ENCODE measurements at places on chromosomes 11 and 22.
A peak's percentile ranks its signal among the peaks of the same experiment; 100 is the strongest.

- DNase-seq = no peak
Measured at GRCh38 chr22:43845981-43846380, 16.3 kb downstream of the SULT4A1 start.

GRCh38 chr11:12157241-12157661 lies 46.9 kb downstream of the MICAL2 start:
- DNase-seq = no peak

- no peak for DNase-seq
Measured at GRCh38 chr22:25156736-25157135, 42.9 kb upstream of the CRYBB3 start.

GRCh38 chr11:12606597-12606996 lies 67.6 kb upstream of the TEAD1 start:
- no peak for DNase-seq

- DNase-seq = no peak
Measured at GRCh38 chr11:125329786-125330185, 165.2 kb downstream of the PKNOX2 start.

GRCh38 chr11:94127638-94128037 lies 1.0 kb upstream of the PANX1 start:
- DNase-seq = no peak

DNA sequence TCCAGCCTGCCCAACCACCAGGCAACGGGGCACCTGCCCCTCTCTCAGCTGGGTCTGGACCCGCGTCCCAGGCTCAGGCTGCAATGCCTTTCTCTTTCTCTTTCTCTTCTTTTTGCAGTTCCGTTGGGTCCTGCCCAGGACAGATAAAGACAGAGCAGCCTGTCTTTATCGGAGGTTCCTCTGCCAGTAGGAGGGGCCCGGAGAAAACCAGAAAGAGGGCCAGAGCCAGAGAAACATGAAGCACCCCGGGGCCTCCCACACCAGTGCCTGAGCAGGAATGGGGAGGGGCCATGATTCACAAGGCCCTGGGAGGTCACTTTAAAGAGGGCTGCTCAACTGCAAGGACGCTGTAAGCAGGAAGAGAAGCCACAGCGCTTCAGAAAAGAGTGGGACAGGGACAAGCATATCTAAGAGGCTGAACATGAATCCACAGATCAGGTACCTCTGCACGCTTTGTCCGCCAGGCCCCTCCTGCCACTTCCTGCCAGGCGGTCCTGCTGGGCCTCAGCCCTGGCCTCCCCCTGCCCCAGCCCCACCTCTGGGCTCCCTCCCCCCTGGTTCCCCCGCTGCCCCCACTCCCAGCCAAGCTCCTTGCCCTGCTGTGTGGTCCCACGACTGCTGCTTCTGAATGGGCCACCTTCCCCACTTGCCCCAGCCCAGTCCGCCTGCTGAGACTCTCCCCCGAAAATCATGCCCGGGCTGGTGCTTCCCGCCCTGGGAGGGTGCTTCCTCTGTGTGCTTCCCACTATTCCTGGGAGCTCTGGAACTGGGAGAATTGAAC lies at the start of gene APOBEC3C:
TSS of gene APOBEC3C (plus strand) at position 316 of the 781 bp plus-strand sequence. CDS start at position 422, 106 bp downstream.
- DNase-seq = peak; percentile 81

DNA sequence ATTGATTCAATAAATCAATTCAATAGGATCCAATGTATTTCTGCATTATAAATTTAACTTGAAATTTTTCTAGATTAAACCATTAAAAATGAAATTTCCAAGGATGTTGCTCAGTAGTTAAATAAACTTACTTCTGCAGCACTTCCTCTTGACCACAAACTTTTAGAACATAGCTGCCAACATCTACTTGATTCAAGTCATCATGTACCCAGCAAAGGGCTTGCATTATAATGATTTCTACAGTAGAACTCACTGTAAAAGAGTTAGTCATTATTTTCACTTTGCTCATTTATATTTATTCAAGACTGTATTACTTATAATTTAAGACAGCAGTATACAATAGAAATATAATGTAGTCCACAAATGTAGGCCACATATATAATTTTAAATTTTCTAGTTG lies 59.2 kb downstream of the PIK3C2A start:
- DNase-seq = no peak

DNA sequence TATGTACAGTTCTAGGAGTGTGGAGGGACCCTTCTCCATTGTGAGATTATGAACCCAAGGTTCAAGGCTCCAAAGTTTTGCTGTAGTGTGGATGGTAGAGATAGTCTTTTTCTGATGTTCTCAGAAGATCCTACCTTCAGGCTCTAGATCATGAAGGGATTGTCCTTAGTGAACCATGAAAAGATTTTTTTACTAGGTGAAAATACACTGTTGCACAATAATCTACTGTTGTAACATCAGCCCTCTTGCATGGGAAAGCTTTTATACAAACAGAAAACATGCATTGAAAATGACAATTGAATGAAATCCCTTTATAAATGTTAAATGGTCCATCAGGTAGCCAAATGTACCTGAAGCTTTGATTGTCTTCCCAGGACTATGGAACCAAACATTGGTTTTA lies 177.8 kb downstream of the FAM76B start:
- DNase-seq = no peak

DNA sequence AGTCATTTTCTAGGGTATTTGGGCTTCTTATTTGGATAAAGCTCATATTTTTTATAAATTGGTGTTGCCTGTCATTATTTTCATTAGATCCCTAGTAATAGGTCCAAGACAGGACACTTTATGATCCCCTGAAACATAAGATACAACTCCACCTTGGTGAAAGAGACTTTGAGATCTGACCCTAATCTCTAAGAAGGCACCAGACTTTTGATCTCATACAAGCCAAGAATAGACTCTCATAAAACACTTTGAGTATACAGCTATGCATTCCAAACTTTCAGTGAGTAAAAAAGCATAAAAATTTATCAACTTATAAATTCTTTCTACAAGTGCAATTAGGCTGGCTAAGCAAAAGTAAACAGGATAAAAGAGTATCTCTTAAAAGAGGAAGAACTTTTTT lies 451.2 kb downstream of the MN1 start:
- no peak for DNase-seq

DNA sequence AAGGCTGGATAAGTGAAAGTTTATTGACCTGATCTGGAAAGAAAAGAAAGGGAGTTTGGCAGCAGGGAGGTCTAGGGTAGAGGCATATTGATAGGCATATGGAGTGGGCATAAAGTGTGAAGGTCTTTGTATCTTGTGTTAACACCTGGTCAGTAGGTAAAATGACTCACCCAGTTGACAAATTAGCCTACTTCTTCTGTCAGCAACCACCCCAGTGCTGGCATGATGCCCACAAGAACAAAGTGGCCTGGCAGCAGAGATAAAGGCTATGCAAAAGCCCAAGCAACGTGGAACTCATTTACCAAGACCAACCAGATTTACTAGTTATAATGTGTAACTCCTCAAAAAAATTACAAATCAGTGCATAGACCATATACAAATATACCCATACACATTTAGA lies 4.9 kb downstream of the OR10A3 start:
- DNase-seq = no peak

DNA sequence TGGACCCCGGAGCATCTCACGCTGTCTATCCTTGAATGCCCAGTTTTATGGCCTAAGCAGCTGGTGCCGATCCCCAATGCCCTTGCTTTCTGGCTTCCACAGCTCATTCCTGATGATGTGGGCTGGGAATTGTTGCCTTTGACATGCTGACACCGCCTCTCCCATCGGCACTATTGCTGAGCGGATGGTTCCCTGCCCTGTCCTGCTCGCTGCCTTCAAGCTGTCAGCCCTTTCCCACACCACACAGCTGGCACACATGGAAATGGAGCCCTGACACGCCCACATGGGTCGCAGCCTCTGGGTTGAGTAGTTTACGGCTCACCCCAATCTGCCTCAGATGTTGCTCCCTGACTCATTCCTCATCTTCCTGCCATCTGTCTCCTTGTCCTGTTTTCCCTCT lies 110.2 kb upstream of the SESN3 start:
- no peak for DNase-seq

DNA sequence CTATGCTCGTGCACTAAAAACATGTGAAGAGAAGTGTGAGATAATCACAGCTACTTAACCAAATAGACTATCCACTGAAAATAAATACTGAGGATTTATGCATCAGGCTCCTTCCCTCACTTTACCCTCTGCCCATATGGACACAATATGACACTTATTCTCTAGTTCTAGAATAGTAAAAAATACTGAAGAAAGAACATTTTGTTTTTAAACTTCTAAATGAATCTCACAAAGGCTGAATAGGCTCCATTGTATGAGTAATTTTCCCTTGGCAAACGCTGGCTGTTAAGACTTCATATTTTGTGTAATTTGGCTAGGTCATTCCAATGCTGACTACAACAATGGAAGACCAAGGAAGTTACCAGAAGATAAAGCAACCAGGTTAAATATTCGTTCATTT lies 9.9 kb downstream of the HPS5 start:
- DNase-seq = no peak

DNA sequence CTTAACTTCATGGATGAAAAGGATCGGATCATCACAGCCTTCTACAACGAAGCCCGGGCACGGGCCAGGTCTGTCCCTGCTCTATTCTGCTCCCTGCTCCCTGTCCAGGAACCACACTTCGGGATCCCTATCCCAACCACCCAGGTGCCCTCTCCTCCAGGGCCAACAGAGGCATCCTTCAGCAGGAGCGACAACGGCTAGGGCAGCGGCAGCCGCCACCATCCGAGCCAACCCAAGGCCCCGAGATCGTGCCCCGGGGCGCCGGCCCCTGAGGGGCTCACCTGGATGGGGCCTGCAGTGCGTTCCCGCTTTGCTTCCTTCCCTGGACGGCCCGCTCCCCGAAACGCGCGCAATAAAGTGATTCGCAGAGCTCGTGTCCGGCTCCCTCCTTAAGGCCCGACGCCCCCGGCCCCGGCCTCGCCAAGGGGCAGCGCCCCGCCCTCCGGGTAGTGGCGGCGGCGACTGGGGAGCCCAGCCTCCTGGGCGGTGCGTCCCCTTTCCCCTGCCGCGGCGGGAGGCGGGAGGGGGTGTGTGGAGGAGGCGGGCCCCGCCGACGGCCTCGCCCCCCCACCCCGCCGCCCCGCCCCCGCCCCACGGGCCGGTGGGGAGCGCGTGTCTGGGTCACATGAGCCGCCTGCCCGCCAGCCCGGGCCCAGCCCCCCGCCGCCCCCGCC lies at the start of gene VEGFB:
TSS of gene VEGFB (plus strand) at position 672 of the 674 bp plus-strand sequence. CDS start 250 bp downstream, outside the sequence.
- DNase-seq = peak; percentile 72

DNA sequence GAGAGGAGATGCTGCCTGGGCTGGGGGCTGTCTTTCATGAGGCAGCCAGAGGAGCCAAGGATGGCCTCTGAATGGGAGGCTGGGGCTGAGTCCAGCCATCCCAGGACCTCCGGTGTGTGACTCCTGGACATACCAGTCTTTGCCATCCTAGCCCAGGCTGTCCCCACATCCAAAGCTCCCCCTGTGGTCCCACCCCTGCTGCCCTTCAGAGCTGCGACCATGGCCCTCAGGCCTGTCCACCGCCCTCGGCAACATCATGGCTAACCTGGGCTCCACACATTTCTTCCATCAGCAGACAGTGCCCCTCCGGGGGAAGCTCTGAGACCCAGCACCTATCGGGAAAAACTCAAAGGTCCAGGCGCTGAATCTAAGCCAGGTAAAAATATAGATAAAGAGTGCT lies 324.4 kb downstream of the MN1 start:
- no peak for DNase-seq

- no peak for DNase-seq
Measured at GRCh38 chr11:34647131-34647530, 26.2 kb downstream of the EHF start.

- no peak for DNase-seq
Measured at GRCh38 chr22:20940186-20940651, 23.0 kb downstream of the CRKL start.

DNA sequence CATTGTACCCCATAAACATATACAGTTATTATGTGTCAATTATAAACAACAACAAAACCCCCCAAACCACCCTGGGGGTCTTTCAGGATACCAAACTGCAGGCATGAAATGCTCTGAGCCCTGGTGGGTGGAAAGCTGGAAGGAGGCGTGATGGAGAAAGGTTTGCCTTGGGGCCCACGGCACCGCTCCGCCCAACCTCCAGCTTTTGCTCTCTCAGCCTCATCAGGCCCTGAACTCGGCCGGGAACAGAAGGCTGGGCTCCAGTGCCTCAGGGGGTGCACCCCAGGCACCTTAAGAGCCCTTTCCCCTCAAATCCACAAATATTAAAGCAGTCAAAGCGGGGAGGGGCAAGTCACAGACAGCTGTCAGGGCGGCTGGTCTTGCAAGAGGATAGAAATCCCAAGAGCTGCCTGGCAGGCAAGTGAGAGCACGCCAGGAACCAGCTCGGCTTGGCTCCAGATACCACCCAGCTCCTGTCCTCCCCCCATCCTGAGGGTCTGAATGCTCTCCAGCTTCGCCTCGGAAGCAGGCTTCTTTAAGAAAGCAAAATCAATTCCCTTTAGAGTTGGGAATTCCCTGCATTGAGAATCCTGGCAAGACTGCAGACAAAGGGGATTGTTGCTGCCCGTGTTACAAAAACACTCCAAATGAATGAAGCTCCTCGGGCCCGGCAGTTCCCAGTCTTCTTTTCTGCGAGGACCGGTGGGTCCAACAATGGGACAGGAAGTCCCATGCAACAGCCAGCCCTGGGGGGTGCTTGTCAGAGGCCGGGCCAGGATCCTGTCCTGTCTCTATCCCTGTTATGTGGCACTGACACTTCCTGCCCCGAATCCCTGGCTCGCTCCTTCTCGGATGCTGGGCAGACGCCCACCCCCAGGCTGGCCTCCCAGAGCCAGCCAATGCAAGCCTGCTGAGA lies 80.8 kb downstream of the NAT10 start:
- no peak for DNase-seq

GRCh38 chr11:100214791-100215190 lies 472.3 kb upstream of the ARHGAP42 start:
- DNase-seq = no peak

GRCh38 chr11:122851366-122851966 lies 13.2 kb downstream of the CRTAM start:
- DNase-seq = no peak

- DNase-seq = no peak
Measured at GRCh38 chr11:65786008-65786785, 666 bp upstream of the OVOL1 start.

DNA sequence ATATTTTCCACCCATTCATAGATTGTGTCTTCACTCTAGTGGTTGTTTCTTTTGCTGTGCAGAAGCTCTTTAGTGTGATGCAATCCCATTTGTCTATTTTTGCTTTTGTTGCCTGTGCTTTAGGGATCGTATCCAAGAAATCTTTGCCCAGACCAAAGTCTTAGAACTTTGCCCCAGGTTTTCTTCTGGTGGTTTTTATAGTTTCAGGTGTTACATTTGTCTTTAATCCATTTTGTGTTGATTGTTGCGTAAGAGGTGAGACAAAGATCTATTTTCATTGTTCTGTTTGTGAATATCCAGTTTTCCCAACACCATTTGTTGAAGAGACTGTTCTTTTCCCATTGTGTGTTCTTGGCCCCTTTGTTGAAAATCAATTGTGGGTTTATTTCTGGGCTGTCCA lies 6.4 kb downstream of the IL10RA start:
- no peak for DNase-seq

- no peak for DNase-seq
Measured at GRCh38 chr11:75400146-75400865, 988 bp downstream of the RPS3 start.

Measured in activated naive CD8-positive, alpha-beta T cell treated with anti-CD3 and anti-CD28 coated beads, Interleukin-2, amount 50 U/mL, for 24 hours (primary cell).